ENCODE measurements at places on chromosomes 6 and 20.

GRCh38 chr20:37341632-37342031 is 4.3 kb upstream of the SRC start:
- no peak for DNase-seq

DNA sequence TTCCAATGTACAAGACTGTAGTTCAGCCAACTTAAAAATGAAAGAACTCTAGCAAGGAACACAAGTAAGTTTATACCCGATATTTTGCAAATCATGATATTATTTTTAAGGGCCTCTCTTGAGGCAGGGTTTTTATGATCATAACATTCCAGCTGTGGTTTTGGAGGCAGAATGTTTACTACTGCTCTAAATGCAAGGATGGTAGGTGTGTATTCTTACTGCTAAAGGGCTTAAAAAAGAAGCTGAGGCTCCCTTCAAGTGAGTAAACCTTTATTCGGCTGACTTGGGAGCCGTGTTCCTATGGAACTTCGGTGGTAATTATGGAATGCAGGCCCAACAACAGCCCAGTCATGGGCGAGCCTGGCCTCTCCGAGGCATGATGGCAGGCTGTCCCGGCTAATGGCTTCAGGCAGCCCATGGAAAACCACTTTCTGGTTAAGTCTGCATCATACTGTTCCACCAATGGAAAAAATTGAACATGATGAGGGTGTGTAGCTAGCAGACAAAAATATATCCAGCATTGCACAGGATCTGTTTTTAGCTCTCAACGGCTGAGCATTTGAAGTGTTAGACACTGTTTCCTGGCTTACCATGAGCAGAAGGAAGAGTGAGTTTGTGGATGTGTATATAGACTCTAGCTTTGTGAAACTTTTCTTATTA is 111.5 kb downstream of the TIAM2 start:
- no peak for DNase-seq

DNA sequence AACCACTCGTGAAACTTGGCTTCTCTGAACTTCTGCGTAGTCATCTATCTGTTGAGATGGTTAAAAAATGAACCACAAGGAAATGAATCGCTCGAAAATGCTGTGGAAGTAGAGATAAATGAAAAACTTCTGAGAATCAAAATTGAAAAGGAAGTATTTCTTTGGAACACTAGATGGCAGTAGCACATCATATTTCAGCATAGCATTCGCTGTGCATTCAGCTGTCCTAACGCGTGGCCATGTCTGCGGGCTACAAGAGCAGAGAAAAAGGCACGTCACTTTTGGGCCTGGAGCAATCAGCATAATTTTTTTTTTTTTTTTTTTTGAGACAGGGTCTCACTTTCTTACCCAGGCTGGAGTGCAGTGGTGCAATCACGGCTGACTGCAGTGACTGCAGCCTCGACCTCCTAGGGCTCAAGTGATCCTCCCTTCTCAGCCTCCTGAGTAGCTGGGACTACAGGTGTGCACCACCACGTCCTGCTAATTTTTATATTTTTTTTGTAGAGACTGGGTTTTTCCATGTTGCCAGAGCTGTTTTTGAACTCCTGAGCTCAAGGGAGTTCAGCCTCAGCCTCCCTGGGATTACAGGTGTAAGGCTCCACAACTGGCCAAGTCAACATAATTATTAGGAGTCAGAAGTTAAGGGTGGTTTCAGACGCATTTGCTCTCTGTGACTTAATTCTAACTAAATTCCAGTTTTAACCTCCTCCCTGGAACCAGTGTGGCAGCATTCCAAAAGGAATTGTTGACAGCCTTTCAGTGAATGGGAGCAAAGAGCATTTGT is 8.8 kb upstream of the PERP start:
- DNase-seq: peak; percentile 77

DNA sequence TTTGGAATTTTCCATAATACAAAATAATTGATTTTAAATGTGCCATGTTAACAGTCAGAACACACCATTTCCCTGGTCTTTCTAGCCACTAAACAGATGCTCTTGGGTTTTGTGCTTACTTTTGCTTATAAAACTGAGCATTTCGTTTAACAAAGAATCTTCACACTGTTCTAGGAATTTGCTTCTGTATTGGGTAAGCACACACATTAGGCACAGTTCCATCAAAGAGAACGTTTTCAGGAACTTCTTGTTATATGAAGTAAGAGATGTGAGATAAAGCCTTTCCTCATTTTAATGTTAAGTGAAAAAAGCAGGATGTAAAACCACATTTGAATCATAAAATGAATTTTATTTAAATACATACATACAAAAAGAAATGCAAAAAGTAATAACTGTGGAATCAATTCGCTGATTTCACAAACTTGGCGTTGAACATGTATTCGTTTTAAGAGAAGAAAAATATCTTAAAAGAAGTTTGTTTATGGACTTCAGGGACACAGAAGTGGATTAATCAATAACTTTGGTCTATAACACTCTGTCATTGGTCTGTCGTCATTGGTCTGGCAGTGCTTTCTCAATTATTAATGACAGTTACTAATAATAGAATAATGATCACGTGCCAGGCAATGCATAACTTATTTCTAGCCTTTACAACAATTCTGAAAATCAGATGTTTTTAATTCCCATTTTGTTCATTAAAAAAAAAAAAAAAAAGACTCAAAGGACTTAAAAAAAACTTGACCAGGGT is 199.9 kb upstream of the PRDM1 start:
- DNase-seq: no peak

DNA sequence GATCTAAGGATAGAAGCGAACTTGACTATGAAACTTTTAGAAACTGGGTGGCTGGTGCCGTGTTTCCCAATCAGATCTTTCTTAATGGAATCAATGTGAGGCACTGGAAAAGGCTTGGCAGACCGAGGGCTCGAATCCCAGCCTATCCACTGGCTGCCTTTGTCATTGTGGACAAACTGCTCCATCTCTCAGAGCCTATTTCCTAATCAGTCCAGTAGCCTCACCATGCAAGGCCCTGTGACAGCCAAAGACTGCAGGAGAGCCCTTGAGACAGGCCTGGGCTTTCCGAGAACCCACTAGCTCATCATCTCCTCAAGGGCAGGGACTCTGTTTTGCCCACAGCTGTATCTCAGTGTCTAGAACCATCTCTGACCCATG is 43.4 kb downstream of the SPDEF start:
- no peak for DNase-seq

- DNase-seq: no peak
Observed at GRCh38 chr6:57248311-57248895, 26.3 kb upstream of the RAB23 start.

DNA sequence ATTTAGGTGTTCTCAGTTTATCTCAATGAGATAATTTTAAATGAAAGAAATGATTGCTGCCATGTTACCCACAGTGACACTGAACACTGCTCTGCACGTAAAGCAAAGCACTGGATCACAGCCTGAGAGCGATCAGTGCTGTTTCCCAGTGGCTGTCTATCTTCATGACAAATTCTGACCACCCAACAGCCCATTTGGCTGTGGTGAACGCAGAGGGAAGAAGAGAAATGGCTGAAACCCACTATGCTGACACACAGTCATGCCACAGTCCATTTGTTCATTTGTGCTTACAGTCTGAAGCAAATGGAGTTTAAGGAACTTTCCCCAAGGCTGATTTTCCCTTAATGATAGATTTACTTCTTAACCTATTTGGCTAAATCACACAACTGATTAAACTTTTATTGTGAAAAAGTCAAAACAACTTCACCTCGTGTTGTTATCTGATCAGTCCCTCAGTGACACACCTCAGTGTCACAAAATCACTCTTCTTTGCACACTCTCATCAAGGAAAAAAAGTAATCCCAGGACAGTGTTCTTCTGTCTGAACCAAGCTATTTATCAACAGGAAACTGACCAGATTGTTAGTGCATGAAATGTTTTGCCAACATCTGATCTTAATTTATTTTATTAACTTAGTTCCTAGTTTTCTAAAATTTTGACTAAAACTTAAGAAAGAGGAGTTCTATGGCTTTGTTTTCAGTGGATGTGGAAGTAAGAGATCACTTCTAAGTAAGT is 225.1 kb downstream of the TBX18 start:
- no peak for DNase-seq

DNA sequence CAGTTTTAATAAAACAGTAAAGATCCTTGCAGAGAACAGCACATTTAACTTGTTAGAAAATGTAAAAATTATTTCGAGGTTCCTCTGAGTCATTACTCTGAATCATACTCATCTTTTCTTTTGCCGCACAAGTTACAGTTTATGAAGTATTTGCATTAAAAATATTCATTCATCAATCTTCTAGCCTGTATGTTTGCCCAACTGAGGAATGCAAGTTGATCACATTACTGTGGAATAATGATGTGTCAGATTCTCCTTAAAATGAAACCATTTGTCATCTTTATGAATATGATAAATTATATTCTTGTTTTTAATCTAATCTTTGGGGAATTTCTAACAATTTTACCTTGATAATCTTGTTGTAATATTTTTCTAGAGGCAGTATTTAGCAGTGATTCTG is 340.4 kb upstream of the OPRM1 start:
- no peak for DNase-seq

DNA sequence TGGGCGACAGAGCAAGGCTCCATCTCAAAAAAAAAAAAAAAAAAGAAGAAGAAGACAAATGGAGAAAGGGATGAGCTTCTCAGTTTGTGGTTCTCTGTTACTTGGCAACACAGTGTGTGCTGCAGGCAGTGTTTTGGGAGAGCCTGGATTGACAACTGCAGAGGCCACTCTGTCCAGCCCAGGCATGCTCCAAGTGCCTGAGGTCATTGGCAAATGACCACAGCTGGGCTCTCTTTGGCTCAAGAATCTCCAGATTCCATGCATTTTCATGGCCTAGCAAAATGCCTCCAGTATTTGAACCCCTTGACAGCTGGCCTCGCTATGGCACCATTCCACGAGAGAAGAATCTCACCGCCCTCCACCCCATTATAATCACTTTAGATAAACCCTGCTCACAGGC is 126.2 kb downstream of the ANKRD60 start:
- no peak for DNase-seq

- peak; percentile 34 for DNase-seq
Observed at GRCh38 chr6:42152024-42152423, 9.6 kb upstream of the C6orf132 start.

DNA sequence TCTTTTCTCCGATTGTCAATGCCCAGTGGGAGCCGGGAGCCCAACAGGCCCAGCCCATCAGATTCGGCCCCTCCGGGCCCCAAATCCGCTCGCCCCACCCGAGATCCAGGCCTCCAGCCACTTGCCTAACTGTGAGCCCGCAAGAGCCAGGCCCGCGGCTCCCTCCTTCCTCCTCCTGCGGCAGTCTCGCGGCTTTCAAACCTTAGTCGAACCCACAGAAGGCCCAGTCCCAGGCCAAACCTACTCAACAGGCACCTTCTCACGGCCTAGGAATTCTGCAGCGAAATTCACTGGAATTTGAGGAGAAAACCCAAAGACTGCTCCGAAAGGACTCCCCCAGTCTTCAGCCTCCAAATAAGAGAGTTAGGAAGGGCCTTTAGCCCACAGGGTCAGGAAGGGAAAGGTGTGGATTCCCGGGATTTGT is 2.8 kb upstream of the TFAP2A start:
- DNase-seq: no peak

DNA sequence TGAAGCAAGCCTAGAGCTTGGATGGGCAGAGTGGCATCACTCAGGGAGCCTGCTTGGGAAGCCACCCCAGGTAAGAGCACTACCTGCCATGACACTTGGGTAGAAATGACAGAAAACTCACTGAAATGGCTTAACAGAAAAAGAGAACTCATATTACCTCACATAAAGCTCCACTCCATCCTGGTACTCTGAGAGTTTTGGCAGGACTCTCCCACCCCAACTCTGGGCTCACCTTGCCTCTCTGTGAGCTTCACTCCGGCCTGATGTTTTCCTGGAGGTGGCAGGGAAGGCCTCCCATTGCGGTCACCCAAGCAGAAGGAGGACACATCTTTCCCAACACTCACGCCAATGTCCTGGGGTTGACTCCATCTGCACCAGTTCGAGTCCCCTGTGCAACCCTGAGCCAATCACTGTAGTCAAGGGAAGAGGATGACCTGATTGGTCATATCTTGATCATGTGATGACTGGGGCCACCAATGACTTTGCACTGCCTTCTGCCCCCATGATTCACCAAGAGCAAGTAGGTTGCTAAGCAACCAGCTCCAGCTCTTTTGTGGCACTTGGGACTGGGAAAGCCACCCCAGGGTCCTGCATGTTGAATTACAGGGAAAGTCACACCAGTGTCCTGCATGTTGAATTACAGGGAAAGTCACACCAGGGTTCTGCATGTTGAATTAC is 446.1 kb upstream of the SULF2 start:
- no peak for DNase-seq

DNA sequence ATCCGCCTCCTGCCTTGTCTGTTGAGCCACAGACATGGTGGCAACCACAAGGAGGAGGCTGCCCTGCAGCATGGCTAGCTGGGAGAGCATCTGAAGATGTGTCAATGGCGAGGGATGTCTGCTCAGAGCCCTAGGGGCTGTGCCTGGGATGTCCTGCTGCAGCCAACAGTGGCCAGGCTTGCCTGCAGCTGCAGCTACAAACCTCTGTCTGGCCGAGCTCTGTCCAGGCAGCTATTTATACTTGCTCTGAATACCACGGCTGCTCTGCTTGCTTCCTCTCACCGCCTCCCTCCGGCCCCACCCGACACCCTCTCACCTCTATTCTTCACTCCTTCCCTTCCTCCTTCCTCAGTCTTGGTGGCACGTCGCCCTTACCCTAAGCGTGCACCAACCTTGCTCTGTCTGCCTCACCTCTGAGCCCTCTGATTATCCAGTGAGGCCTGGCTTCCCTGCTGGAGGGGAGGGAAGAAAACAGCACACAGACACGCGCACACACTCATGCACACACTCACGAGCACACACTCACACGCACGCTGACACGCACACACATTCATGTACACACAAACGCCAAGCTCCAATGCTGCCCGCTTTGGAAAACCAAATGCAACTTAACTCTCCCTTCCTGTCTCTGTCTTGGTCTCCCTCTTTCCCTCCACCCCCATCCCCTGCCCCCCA is at the start of gene ANGPT4:
Gene ANGPT4 (minus strand): TSS at position 210 of the 675 bp plus-strand sequence. CDS start 120 bp downstream, at position 90.
- DNase-seq: no peak

GRCh38 chr6:25360621-25361020 is 81.4 kb downstream of the CARMIL1 start:
- no peak for DNase-seq

DNA sequence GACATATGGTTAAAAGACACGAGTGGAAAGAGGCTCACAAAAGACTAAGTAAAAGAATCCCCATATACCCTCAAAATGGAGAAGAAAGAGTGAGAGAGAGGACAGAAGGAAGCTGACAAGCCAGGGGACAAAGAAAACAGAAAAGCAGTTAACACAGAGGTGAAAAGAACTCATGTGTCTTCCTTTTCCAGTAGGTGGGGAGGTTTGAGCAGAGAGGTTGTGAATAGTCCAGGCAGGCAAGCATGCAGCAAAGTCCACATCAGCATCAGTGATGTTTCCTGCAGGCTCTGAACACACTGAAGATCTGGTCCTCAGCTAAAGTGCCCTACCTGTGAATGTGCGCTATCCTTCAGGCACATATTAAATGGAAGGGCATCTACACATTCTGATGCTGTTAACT is 196.5 kb upstream of the IRAK1BP1 start:
- DNase-seq: no peak

- no peak for DNase-seq
Observed at GRCh38 chr6:77416839-77417238, 46.5 kb downstream of the HTR1B start.

- DNase-seq: no peak
Observed at GRCh38 chr20:34771680-34772081, 53.8 kb downstream of the NCOA6 start.
